ENCODE measurements at places on chromosomes 16 and 17.
A peak's percentile ranks its signal among the peaks of the same experiment; 100 is the strongest.

DNA sequence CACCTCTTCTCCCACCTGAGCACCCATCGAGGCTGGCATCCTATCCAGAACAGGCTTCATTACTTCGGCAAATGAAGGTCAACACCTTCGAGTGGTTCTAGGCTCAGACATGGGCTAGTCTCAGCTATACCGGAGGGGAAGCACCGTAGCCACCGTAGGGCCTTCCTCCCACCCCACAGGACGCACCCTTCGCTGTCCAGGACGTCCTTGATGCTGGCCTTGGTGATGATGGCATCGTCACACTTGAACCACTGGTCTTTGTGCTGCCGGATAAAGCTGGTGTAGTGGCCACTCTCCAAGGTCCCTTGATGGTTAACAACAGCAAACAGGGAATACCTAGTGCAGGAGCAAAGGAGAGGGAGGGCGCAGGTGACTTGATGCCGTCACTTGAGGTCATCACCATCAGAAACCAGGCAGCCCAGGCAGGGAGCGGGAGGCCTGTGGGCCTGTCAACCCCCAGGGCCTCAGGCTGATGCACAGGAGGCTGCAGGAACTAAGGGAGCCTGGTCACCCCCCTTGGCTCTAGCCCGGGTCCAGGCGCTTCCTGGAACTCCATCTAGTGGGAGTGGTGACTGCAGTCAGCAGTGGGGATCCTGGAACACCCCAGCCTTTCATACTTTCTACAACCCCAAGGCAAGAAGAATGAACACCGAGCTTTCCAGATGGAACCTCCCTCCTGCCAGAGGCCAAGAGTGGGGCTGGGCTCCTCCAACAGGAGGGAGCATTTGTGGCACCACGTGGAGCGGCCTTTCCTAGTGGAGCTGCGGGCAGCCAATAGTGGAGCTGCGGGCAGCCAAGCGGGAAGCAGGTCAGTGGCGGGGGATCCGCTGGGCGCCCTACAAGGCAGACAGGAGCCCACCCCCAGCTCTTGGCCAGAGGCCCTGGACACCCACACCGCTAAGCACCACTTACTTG lies 38.5 kb downstream of the USP22 start:
- DNase-seq, result no peak

GRCh38 chr17:75632863-75633485 lies at the start of gene SMIM5:
Gene SMIM5, plus strand, starts transcription at chr17:75633434. Its CDS starts 6,768 bp downstream, at chr17:75640202.
- DNase-seq, result peak; percentile 76

DNA sequence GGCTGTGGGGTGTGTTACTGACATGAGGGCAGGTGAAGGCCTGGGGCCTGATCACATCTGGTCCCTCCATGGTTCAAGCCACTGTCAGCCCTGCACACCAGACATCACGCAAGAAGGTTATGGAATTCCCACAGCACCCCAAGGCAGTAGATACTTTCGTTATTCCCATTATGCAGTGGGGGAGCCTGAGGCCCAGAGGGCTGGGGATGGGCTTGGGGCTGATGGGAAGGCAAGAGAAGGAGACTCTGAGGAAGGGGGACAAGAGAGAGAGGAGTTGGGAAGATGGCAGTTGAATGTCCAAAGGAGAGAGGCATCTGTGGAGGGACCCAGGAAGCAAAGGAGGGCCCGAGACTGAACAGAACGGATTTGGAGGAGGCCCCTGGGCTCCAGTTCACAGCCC lies 34.7 kb downstream of the TRPV2 start:
- DNase-seq, result no peak

GRCh38 chr16:59411961-59412841 lies 678.1 kb upstream of the GOT2 start:
- no peak for DNase-seq

- no peak for DNase-seq
Measured at GRCh38 chr16:85991425-85991824, 92.5 kb downstream of the IRF8 start.

DNA sequence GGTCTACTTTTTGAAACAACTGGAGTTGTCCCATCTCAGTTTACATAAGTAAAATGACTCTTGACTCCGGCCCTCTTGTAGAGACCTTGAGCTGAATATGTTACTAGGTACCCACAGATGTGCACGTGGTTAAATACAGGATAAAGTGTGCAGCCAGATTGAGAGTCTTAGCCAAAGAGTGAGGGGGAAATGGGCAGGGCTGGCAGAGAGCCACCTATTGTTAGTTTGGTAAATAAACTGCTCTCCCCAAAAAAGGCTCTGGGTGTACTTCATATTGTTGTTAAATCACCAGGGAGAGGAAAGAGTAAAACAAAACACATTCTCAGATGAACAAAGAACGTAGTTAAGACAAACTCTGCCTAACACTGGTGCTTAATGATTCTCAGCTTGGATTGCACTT lies 20.3 kb downstream of the G6PC1 start:
- peak; percentile 17 for DNase-seq

DNA sequence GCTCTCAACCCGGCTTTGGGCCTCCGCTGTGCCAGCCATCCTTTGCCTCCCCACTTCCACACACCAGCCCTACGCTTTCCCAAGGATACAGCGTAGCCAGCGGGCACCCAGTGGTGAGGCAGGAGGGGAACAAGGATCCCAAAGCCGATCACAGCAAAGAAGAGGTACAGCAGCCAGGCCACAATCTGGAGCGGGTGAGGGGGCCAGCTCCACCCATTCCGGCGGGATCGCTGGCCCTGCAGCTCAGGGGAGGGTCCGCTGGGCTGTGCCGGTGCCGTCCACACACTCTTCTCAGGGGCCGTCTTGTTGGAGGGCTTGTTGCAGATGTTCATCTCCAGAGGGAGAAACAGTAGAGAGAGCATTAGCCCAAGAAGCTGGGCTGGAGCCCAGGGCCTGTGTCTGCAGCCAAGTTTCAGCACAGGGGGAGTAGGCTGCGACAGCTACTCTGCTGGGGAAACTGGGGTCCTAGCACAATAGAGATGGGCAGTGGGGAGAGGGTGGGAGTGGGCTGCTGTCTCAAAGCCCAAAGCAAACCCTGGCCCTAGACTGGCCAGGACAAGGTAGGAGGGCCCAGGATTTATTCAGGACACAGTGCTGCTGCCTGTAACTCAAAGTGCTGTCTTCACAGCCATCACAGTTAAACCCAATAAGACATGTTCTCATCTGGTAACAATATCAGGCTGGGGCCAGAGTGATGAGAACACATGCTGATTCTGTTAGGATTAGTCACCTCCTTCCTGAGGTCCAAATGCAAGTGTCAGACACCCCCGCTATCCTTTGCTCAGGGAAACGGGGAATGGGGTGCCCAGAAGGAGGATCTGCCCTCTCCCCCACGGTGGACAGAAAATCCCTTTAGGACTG lies 9.9 kb downstream of the ZDHHC1 start:
- DNase-seq, result no peak

DNA sequence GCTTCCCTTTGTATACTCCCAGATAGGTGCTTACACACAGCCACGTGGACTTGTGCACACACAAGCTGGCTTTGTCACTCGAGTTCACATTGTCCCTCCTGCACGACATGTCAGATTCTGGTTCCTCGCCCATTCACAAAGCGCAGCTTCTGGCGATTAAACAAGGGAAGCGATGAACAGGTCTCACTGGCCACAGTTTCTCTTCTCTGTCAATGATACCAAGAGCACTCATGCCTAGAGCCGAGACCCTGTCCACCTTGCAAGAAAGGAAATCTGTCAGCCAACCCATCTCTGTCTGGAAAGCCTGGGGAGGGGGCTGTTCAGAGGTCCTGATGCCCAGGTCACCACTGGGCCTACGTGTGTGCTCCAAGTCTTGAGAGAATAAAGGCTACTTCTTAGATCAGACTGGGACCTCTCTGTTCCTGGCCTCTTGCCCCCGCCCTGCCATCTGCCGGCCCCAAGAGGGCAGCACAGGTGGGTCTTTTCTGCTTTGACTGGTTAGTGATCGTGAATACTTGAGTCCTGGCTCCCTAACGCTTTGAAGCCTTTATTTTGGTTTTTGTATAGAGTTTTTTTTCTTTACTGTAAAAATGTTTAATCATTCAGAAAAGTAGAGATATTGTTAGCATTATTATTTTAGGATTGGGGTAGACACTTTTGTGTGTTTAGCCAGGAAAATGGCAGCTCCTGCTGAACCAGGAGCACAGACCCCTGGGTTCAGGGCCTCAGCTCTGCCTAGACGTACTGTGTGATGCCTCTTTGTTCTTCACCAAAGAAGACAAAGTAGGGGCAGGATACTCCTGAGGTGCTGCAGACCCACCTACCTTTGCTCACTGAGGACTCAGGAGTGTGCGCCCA lies 104.7 kb downstream of the MRM1 start:
- peak; percentile 75 for DNase-seq

GRCh38 chr17:33716957-33717356 lies 423.9 kb upstream of the ASIC2 start:
- DNase-seq, result no peak

- no peak for DNase-seq
Measured at GRCh38 chr16:70610273-70611223, 35.8 kb upstream of the IL34 start.

GRCh38 chr17:35372846-35373533 lies 431 bp downstream of the SLFN11 start:
- no peak for DNase-seq

GRCh38 chr17:51430591-51430990 lies 170.2 kb downstream of the UTP18 start:
- no peak for DNase-seq

- no peak for DNase-seq
Measured at GRCh38 chr16:2056077-2056476, 8.3 kb downstream of the TSC2 start.

GRCh38 chr16:10339777-10340732 lies 45.8 kb upstream of the ATF7IP2 start:
- no peak for DNase-seq

DNA sequence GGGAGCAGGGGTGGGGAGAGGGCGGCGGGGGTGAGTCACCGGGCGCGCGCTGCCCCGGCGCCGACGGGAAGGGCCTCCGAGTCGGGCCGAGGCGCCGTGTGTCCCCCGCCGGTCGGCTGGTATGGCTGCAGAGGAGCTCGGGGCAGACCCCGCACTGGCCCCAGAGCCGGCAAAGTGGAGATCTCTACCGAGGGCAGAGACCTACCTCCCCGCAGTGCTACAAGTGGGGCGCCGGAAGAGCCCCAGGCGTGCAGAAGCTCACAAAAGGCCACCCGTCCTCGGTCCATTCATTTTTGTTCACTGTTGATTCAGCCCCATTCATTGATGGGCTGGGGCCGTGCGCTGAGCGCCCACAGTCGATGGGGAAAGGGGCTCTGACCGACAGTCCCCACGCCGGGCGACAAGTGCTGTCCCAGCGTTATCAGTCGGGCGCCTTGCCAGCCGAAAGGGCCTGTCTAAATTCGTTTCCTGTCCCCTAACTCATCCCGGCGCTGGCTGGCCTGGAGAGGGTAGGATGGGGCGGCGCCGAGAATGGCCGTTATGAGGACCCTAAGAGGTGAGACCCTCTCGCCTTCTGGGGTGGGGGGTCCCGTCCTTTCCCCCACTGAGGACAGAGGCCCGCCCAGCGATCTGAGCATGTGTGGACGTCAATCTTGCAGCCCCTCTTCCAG lies 709 bp upstream of the ENO3 start:
- peak; percentile 8 for DNase-seq

GRCh38 chr17:44673893-44674292 lies 15.7 kb downstream of the CCDC43 start:
- DNase-seq, result no peak

DNA sequence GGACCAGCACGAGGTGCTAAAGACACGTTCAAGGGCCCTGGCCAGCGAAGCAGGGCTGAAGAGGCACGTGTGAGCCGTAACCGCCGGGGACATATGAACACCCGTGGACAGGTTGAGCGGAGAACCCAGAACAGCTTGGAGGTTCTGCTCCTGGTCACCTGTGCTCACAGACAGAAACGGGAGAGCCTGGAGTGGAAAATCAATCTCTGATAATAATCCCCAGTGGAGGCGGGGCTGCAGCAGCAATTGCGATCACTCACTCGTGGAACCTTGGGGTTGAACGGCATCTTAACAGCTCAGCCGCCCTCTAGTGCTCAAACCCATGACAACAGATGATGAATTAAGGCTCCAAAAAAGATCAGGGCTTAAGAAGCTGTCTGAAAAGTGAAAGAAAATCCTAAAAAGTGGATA lies 25.6 kb downstream of the WIPI1 start:
- peak; percentile 59 for DNase-seq

DNA sequence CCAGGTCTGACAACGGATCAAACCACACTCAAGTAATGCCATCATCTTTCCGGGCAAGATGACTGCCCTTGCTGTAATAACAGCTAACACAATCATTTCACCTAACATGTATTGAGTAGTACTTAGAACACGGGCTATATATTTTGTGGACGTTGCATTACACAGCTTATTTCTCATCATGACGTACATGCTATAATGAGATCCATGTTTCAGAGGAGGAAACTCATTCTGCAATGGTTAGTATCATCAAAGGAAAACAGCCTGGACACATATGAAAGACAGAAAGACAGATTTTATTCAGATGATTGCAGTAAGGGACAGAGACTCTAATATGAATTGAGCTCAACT lies 446.7 kb downstream of the HS3ST3B1 start:
- DNase-seq, result no peak

GRCh38 chr17:47225436-47225858 lies 16.3 kb downstream of the MYL4 start:
- no peak for DNase-seq

GRCh38 chr16:57802341-57803133 lies at the start of gene KIFC3:
Gene KIFC3, minus strand, starts transcription at chr16:57802491. Its CDS starts 4,248 bp downstream, at chr16:57798243.
- DNase-seq, result peak; percentile 73

DNA sequence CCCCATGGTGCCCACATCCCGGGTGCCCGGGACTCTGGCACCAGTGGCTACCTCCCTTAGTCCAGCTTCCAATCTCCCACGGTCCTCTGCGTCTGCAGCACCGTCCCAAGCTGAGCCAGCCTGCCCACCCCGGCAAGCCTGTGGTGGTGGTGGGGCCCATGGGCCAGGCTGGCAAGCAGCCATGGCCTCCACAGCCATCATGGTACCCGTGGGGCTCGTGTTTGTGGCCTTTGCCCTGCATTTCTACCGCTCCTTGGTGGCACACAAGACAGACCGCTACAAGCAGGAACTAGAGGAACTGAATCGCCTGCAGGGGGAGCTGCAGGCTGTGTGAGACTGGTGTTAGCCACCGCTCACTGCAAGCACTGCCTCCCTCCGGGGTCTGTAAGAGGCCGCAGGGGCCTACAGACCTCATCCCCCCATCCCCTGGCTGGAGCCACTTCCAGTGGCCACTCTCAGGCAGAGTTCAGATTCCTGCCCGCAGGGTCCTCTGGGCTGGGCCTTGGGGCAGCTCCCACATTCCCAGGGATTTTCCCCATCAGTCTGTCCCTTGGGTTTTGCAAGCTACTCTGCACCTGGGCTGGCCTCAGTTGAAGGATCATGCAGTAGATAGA lies 3.9 kb upstream of the SETD1A start:
- DNase-seq, result peak; percentile 67

DNA sequence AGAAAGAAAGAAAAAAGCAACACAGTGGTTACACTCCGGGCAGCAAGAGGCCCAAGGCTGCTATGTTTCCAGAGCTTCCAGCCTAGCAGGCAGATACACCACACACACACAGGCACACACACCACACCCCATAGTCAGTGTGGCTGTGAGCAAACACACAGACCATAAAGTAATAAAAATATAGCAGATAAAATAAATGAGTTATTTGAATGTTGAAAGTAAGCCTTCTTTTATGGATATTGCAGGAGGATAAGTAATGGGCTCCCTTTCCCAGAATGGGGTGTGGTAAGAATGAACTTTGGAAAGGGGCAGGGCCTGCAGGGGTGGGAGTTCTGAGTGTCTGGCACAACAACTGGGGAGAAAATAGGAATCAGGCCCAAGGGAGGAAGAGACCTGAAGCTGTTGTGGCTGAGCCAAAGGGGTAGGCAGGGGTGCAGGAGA lies 4.8 kb upstream of the CDK5RAP3 start:
- no peak for DNase-seq
